ENCODE measurements at places on chromosomes 7 and 10.

DNA sequence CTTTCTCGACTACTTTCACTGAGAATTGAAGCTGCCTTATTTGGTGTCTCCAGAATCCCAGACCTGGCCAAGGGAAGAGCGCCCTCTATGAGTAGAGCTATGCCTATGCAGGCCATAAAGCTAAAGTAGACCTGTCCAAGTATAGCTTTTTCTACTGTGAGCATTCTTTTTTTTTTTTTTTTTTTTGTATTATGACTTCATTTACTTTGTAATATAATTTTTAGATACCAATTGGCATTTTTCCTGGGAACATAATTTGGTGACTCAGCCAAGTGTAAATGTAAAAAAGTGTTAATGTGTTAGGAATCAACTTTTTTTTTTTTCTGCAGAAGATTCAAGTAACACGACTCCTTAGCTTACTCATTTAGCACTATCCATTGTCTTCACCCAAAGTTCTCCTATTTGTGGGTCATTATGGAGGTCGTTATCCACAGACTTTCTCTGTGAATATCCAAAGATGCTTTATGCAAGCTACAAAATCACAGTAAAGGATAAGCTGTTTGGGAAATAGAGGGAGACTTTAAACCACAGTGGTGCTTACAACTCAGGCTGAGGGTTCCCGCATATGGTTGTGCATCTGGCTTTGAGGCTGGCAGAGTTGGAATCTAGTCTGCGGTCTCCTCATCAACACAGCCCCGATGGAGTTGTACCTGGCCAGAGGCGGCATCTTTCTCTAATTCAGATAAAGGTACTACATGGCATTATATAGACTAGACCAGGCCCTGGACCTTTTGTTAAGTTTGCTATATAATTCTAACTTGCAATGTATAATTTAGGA lies 1040.2 kb upstream of the SORCS1 start:
- DNase-seq, result no peak

GRCh38 chr10:36591436-36591835 lies 534.0 kb upstream of the ANKRD30A start:
- no peak for DNase-seq

DNA sequence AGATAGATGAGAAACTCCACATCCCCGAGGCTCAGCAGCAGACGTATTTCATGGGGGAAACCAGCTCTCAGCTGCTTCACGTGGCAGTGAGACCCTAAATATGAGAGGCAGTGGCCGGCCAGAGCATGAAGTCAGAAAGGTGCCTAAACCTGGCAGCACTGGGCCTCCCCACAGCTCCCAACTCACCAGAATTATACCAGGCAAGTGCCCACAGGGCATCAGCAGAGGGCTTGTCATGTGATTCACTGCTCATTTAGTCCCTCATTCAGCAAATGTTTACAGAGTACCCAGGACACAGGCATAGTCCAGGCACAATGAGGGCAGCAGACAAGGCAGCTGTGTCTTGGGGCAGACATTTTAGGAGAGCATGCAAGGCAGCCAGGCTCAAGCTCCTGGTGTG lies 212.6 kb downstream of the PTPRN2 start:
- DNase-seq, result no peak

DNA sequence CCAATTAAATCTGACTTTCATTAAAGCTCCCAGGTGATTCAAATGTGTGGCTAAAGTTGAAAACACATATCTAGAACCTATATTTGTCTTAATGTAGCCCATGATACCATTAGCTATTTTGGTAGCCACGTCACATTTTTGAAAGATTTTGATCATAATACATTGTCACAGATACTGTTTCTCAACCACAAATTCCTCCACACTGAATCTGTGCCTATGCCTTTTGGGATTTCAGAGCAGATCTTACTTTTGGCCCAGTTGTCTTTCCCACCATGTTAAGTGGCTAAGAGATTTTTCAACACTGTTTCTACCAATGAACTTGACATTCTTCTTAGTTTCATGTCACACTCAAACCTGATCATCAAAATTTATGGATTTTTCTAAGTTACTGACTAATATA lies 47.4 kb downstream of the CH25H start:
- no peak for DNase-seq

- no peak for DNase-seq
Measured at GRCh38 chr7:42560866-42561265, 323.9 kb upstream of the GLI3 start.

GRCh38 chr7:69677054-69677852 lies 79.0 kb downstream of the AUTS2 start:
- DNase-seq, result no peak

DNA sequence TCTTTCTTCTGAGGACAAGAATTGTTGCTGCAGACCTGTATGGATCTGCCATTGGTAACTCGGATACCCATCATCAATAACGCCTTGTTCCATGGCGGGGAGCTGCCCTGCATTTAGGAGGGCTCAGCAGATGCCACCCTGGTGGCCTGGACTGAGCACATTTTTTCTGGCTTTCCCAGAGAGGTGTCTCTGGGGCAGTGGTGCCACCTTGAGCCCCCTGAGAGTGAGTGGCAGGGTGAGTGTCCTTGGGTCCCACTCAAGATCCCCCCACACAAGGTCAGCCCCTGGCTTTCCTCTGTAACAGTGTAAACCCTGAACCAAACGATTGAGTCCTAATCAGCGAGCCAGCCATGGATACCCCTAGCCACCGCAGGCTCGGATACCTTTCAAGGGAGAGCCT lies 258.6 kb downstream of the GLRX3 start:
- DNase-seq, result no peak

- no peak for DNase-seq
Measured at GRCh38 chr7:135822376-135822775, 73.8 kb upstream of the FAM180A start.

GRCh38 chr10:19449860-19450259 lies 366.4 kb upstream of the PLXDC2 start:
- no peak for DNase-seq

- DNase-seq, result no peak
Measured at GRCh38 chr7:20089431-20089830, 127.8 kb downstream of the MACC1 start.

- DNase-seq, result no peak
Measured at GRCh38 chr7:101588131-101588935, 40.8 kb downstream of the MYL10 start.

GRCh38 chr10:27527666-27528295 lies 23.7 kb downstream of the RAB18 start:
- DNase-seq, result no peak

DNA sequence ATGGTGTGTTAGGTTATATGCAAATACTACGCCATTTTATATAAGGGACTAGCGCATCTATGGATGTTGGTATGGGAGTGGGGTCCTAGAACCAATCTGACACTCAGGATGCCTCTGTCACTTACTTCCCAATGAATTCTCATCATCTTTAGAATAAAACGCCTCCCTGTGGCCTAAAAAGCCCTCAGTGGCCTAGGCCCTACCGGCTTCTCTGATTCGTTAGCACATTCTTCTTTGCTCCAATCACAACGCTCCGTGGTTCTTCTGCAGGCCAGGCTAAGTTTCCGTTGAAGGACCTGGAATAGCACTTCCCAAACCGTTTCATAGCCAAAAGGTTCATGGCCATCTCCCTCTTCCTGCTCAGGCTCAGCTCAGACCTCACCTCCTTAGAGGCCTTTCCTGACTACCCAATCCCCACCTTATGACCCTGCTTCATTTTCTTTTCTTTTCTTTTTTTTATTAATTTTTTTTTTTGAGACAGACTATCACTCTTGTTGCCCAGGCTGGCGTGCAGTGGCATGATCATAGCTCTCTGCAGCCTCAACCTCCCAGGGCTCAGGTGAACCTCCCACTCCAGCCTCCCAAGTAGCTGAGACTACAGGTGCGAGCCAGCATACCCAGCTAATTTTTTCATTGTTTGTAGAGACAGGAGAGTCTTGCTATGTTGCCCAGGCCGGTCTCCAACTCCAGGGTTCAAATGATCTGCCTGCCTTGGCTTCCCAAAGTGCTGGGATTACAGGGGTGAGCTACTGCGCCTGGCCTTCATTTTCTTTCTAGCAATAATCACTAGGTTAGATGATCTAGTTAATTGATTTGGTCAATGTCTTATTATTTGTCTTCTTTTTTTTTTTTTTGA lies 24.5 kb upstream of the YWHAG start:
- no peak for DNase-seq

DNA sequence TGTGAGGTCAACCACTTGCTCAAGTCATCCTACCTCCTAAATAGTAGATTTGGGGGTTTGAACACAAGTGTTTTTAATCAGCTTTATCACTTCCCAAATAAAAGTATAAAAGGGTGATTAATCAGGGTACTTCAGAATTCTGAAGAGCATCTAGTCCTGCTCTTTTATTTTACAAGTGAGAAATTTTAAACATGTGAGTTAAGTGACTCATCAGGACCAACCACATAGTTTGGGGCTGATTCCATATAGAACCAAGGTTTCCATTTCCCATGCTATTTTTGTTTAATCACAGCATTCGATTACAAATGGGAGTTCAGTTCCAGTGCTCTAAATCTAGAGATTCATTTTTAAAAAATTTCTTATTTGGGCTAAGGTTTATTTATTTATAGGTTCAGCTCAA lies 113.4 kb downstream of the GPR158 start:
- no peak for DNase-seq

- no peak for DNase-seq
Measured at GRCh38 chr10:61804414-61804813, 97.1 kb upstream of the ARID5B start.

GRCh38 chr7:92847305-92847704 lies 10.9 kb upstream of the CDK6 start:
- no peak for DNase-seq

DNA sequence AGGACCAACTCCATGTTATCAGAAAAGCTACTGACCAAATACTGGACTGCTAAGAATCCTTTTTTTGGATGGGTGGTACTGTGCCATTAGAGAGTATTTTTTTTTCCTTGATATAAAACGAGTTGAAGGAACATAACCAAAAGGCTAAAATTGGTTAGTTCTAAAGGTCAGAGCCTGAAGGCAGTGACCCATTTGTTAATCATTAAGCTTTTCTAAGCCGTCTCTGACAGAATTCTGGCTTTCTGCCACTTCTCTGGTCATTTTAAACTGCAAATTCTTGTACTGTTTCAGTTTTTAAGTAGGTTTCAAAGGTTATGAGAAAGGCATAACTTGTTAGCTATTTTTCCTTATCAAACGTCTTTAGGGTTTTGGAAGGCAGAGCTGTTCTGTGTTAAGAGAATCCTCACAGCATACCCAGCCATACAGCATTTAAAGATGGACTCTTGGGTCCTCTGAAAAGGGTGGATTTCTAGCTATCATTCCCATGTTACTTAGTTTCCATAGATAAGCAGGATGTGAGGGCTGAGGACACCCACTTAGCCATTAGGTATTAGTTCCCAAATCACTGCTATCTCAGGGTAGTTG lies 196.8 kb downstream of the RNLS start:
- DNase-seq, result no peak

- peak; percentile 47 for DNase-seq
Measured at GRCh38 chr7:1028775-1029636, 15.3 kb upstream of the GPR146 start.

DNA sequence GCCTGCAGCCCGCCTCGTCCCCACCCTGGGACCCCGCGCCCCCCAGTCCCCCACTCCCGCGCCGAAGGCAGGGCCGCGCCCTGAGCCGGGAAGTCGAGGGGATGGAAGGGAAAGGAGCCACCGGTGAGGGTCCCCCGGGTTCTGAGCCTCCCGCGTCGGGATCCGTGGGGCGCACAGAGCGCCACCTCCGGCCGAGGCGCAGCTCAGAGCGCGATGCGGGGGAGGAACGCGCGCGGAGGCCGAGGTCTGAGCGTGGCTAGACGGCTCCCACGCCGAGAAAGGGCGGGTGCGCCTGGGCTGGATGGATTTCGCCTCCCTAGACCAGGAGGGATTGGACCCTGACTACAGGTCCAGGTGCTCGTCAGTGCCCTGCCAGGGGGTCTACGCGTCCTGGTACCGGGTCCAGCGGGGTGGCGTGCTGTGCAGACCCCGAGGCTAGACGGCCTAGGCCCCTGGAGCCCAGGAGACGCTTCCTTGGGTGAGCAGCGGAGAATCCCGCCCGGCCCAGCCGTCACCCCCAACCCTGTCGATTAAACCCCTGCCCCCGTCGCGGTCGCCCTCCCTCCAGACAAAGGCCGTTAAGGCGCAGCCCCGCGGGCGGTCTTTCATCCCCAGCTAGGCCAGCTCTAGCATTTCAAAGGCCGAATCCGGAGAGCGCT lies 986 bp upstream of the PDGFA start:
- DNase-seq, result no peak

All from omental fat pad (tissue), 4 donors.